ENCODE measurements at places on chromosomes 16 and 17. TPM values are rescaled to one million over a fixed set of nuclear protein-coding genes. Genes with fewer than 3 reads are reported as not detected.

DNA sequence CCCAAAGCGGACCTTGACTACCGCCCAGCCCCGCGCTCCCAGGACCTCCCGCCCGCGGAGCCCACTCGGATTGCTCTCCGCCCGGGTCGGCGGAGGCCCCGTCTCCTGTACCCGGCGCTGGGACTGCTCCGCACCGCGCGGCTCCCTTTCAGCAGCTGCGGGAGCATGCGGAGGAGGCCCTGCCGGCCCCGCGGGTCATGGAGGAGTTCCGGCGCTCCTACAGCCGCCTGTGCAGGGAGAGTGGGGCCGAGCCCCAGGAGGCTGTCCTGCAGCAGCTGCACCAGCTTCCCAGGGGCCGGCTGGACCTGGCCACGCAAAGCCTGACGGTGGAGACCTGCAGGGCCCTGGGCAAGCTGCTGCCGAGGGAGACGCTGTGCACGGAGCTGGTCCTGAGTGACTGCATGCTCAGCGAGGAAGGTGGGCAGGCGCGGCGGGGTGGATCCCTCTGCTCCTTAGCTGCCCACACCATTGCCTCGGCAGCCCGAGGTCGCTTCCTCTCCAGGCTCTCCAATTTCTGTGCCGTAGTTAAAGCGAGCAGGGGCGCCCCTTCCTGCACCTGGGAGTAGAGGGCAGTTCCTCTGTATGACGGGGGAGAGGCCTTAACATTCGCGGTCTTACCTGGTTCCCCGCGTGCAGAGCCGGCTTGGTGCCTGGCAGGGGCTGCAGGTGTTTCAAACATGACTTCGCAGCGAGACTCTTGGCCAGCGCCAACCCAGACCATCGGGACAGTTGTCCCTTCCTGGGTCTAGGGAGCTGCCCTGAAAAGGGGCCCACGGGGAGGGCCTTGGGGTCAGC lies 539 bp downstream of the LRRC45 start:
- peak overlapping the region; percentile 74 for H3K4me3 ChIP-seq
- H3K27me3 ChIP-seq, result no peaks in the 10 kb centered on the region
- peaks cover 12% of the 10 kb centered on the region for H3K36me3 ChIP-seq
- no peak for DNase-seq
- no peak overlapping the region for H3K27ac ChIP-seq

DNA sequence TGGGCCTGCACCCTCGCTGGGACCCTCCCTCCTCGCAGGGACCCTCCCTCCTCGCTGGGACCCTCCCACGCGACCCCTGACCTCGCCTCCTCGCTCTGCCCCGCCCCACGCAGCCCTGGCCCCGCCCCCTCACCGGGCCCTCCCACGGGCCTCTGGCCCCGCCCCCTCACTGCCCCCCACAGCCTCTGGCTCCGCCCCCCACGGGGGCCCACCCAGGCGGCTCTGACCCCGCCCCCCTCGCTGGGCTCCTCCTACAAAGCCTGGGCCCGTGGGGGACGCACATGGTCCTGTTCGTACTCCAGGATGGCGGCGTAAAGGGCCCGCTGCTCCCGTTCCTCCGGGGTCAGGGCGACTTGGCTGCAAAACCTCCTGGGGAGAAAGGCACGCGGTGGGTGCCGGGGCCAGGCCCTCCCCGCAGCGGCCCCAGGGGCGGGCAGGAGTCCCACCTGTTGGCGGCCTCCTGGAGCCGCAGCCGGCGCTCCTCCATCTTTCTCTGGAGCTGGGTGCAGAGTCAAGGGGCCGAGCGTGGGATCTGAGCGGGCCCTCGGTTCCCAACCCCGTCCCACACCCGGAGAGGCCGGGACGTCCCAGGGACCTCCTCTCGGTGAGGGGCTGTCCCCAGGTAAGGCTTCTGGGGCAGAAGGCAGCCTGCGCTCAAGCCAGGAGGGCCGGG lies 9.0 kb downstream of the VPS9D1 start:
- no peak overlapping the region for H3K27ac ChIP-seq
- H3K4me3 ChIP-seq, result peak overlapping the region; percentile 76
- peaks cover 13% of the 10 kb centered on the region for H3K4me1 ChIP-seq
- H3K27me3 ChIP-seq, result no peaks in the 10 kb centered on the region
- peaks cover 9% of the 10 kb centered on the region for H3K36me3 ChIP-seq
- DNase-seq, result peak; percentile 78

GRCh38 chr16:84593825-84594724 lies 23.8 kb downstream of the COTL1 start:
- peaks cover 42% of the 10 kb centered on the region for H3K36me3 ChIP-seq
- DNase-seq, result peak; percentile 85
- peak overlapping the region; percentile 76 for H3K27ac ChIP-seq

- H3K36me3 ChIP-seq, result no peaks in the 10 kb centered on the region
- no peak within 1 kb of the TSS for H3K27ac ChIP-seq
- H3K4me1 ChIP-seq, result peaks cover 3% of the 10 kb centered on the region
- peak within 1 kb of the TSS; percentile 68 for H3K4me3 ChIP-seq
- peaks cover 26% of the 10 kb centered on the region for H3K27me3 ChIP-seq
These were observed at the start of gene C17orf113 for GRCh38 chr17:42050393-42051012. C17orf113 (minus strand) TSS chr17:42050601; CDS start chr17:42043376, 7,225 bp downstream.

DNA sequence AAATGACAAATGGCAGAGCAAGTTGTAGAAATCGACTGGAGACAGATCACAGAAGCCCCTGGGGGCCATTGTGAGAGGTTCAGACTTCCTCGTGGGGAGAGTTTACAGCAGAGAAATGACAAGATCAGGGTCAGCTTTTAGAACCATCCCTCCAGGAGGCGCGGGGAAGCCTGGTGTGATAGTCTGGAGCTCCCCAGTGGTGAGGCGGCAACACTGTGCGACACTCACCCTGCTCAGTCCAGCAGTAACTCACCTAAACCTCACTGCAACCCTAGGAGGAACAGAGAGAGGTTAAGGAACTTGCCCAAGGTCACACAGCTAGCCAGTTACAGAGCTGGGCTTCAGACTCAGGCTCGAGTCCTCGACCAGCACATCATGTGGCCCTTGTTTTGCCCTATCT lies 123.4 kb upstream of the IRX3 start:
- no peak overlapping the region for H3K27ac ChIP-seq
- H3K36me3 ChIP-seq, result no peaks in the 10 kb centered on the region
- DNase-seq, result no peak
- H3K27me3 ChIP-seq, result peaks cover 12% of the 10 kb centered on the region
- H3K4me1 ChIP-seq, result no peaks in the 10 kb centered on the region

DNA sequence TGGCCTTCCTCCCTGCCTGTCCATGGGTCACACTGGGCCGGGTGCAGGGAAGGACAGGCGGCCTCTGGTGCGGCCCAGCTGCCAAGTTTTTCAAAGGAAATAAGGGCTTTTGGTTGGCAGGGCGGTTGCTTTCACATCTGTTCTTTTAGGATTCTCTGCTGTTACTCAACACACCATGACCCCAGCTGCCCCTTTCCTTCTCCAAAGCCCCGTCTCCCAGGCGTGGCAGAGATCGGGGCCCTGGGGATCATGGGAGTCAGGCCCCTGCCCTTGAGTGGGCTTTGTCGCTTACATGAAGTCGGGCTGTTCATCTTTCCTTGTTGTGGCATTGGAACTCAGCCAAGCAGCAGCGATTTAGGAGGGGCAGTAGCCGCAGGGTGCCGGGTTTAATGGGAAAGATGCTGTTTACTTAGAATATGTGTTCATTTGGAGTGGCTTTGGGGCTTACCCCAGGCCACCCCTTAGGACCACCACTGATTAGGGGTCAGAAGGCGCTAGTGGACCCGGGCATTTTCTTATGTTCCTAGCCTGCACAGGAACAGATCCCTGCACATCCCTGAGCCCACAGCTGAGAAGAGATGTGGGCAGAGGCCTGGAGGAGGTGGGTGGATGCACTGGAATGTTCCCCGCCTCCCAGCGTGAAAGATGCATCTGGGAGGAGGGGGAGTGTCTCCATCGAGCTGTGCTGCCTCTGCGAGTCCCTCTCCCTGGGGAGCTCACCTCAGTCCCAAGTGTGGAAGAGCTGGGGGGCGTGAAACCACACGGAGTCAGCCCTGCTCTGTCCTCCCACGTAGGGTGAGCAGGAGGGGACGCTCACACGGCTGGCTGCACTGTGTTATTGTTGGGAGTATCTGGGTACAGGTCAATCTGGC lies 6.8 kb upstream of the ADCY7 start:
- no peak overlapping the region for H3K4me3 ChIP-seq
- no peak overlapping the region for H3K27ac ChIP-seq
- peaks cover 22% of the 10 kb centered on the region for H3K4me1 ChIP-seq
- no peak for DNase-seq
- peaks cover 3% of the 10 kb centered on the region for H3K27me3 ChIP-seq
- H3K36me3 ChIP-seq, result no peaks in the 10 kb centered on the region

Gene ARHGAP44
- total RNA-seq, result 0.12 TPM

DNA sequence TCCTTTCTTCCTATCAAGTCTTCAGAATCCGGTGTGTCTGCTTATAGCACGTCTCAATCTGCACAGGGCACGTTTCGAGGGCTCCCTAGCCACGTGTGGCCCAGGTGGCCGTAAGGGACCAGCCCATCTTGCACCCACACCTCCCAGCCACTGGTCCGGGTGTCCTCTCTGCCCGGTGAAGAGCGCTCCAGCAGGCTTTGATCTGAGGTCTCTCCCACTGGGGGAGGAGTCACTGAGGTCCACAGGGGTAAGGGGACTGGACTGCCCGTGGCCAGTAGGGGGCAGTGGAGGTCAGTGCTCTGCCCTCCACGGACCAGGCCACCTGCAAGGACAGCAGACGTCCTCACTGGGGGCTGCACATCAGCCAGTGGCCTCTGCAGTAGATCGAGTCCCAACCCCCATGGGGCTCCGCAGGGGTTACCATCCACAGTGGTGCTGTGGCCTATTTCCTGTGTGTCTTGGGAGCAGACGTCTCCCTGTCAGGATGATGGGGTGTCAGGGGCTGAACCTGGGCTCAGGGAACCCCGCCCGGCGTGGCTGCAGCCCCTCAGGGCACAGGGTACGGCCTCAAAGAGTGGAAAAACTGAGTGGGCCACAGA lies 204.1 kb upstream of the CIBAR2 start:
- DNase-seq, result peak; percentile 62
- H3K27me3 ChIP-seq, result no peaks in the 10 kb centered on the region
- no peaks in the 10 kb centered on the region for H3K36me3 ChIP-seq
- H3K27ac ChIP-seq, result no peak overlapping the region
- H3K4me1 ChIP-seq, result peaks cover 8% of the 10 kb centered on the region
- H3K4me3 ChIP-seq, result no peak overlapping the region

DNA sequence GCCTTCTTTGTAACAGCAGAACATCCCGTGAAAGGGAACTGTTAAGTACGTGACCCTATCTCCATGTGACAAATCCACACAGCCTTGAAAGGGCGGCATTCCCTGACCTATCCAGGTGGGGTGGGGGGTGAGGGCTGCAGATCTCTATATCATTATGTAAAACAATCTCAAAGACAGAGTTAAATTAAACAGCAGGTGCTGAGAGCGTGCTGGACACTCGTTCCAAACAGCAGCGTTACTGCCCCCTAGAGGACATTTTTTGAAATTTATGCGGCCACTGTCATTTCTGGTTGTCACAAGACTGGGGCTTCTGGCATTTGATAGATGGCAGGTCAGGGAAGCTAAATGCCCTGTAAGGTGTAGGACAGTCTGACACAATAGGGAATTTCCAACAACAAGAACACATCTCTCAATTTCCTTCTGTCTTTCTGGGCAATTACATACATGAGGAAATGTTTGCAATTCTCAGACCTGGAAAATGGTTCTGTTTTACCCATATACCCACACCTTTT lies 6.7 kb upstream of the SLC25A39 start:
- H3K4me3 ChIP-seq, result no peak overlapping the region
- DNase-seq, result peak; percentile 87
- H3K27ac ChIP-seq, result no peak overlapping the region
- H3K4me1 ChIP-seq, result peaks cover 14% of the 10 kb centered on the region
- no peaks in the 10 kb centered on the region for H3K27me3 ChIP-seq

Gene TBC1D3B
- total RNA-seq, result 1.8 TPM

- no peak for DNase-seq
- H3K36me3 ChIP-seq, result no peaks in the 10 kb centered on the region
- H3K27ac ChIP-seq, result no peak overlapping the region
- no peaks in the 10 kb centered on the region for H3K4me1 ChIP-seq
These were observed 62.0 kb downstream of the GAS7 start for GRCh38 chr17:10136258-10136981.

DNA sequence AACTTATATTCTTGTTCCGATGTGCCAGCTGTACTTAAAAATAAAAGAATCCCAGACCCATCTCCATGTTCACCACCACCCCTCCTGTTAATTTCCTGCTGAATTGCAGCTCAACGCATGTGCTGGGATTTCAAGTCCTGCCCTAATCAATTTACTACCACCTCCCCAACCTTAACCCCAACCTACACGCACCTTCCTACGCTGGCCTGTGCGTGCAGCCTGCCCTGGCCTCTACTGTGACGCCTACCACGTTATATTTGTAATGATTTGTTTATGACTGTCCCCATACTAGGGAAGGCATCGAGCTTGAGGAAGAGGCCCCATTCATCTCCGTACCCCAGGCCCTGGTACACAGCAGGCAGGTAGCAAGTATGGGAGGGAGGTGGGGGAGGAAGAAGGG lies 251.1 kb downstream of the MRTFB start:
- no peak overlapping the region for H3K4me3 ChIP-seq

- H3K4me3 ChIP-seq, result peak overlapping the region; percentile 83
- no peaks in the 10 kb centered on the region for H3K27me3 ChIP-seq
- peak; percentile 79 for DNase-seq
These were observed 2.3 kb downstream of the RPUSD1 start for GRCh38 chr16:785563-786535.

- DNase-seq, result no peak
- H3K36me3 ChIP-seq, result no peaks in the 10 kb centered on the region
- peaks cover 13% of the 10 kb centered on the region for H3K4me1 ChIP-seq
- H3K27me3 ChIP-seq, result peaks cover 3% of the 10 kb centered on the region
- no peak overlapping the region for H3K27ac ChIP-seq
These were observed 1.8 kb downstream of the SOX8 start for GRCh38 chr16:983044-984030.

DNA sequence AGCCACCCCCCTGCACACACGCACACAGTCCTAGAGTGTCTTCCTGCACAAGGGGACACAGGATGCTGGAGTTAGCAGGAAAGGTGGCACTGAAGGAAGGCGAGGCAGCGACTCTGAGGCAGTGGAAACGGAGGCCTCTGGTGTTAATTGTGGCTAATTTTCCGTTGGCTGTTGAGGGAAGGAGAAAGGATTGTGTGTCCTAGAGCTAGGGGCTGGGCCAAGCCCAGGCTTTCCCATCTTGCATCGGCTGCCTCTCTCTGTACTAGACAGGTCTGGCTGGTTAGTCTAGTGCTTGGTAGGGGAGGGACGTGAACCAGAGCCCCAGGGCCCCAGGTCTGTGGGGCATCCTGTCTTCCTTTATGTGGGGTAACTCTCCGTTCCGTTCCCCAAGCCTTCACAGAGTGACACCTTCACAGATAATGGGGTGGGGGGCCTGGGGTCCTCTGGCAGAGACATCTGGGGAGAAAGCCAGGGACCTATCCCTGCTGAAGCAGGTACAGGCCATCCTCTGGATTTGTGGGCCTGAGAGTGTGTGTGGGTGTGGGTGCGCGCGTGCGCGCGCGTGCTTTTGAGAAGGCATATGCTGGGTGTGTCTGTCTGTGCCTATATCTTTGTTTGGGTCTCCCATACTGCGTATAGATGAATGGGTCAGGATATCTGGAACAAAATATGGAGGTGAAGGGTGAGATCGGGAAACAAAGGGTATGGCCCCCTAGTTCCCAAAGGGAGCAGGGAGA lies at the start of gene CHD3:
Gene CHD3 (plus strand): TSS at position 606 of the 737 bp plus-strand sequence. CDS start 212 bp downstream, outside the sequence.
- H3K36me3 ChIP-seq, result peaks cover 28% of the 10 kb centered on the region
- peak; percentile 61 for DNase-seq
- H3K4me3 ChIP-seq, result no peak within 1 kb of the TSS

GRCh38 chr17:72682605-72683004 lies 409.9 kb downstream of the SLC39A11 start:
- H3K4me1 ChIP-seq, result no peaks in the 10 kb centered on the region
- no peaks in the 10 kb centered on the region for H3K27me3 ChIP-seq
- H3K27ac ChIP-seq, result no peak overlapping the region
- DNase-seq, result no peak
- no peak overlapping the region for H3K4me3 ChIP-seq

All from activated naive CD4-positive, alpha-beta T cell treated with anti-CD3 and anti-CD28 coated beads for 36 hours (primary cell).